ENCODE measurements at places on chromosomes 2 and 18. TPM values are rescaled to one million over a fixed set of nuclear protein-coding genes. Genes with fewer than 3 reads are reported as not detected.

The C2orf66 gene
- not detected for total RNA-seq

DNA sequence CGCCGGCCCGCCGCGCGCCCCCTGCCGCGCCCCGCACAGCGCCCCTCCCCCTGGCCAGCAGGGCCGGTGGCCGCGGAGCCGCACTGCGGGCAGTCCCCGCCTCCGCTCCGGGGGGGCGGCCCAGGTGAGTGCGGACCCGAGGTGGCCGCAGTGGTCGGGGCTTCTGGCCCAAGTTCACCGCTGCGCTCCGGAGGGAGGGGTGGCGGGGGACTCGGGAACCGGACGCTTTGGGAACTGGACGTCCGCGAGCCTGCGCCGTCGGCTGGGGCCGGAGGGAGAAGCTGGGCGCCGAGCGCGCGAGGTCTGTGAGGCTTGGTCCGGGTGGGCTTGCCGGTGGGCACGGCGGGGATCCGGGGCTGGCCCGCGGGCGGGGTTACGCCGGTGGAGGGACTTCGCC lies 591 bp upstream of the LDLRAD4 start:
- no peak for DNase-seq

- peak; percentile 13 for DNase-seq
These were observed 133.4 kb upstream of the RND3 start for GRCh38 chr2:150620855-150621254.

GRCh38 chr2:235135990-235136561 lies 184.3 kb downstream of the SH3BP4 start:
- DNase-seq, result peak; percentile 94

- DNase-seq, result no peak
These were observed 34.1 kb upstream of the OLA1 start for GRCh38 chr2:174282441-174282840.

Data from H4 (cell line).